ENCODE measurements at places on chromosomes 1 and 21.

DNA sequence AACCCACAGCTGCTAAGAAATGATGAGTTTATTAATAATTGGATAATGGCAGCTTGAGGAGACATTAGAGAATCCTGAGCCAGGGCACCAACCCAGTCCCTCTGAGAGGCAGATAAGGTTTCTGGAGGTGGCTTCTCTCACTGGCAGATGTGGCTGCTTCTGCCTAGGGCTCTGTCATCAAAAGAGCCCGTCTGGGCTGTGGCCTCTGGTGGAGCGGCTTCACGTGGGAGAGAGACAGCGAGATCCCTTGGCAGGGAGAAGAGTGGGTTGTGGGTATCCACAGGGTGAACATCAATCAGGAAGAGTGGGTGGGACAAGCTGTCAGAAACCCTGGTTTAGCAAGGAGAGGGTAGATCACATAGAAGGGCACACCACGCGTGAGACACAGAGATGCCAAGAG lies 30.0 kb downstream of the VWA5B1 start:
- DNase-seq: no peak

DNA sequence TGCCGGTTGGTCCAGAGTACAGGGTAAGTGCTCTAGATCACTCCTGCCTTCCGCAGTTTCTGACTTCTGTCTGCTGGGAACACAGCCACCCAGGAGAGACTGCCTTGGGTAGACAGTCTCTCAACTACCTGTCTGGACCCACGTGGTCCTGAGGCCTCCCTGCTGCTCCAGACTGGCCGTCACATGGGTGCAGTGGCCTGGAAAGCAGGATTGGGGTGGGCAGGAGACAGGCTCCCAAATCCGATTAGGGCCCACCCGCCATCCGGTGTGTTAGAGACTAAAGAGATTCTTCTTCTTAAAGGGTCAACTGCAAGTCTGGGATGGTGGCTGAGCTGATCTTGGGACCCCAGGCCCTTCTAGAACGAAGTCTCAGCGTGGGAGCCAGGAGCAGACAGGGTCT lies 105.5 kb downstream of the EBNA1BP2 start:
- DNase-seq: no peak

GRCh38 chr21:46061518-46061917 lies 36.4 kb upstream of the COL6A2 start:
- DNase-seq: no peak

DNA sequence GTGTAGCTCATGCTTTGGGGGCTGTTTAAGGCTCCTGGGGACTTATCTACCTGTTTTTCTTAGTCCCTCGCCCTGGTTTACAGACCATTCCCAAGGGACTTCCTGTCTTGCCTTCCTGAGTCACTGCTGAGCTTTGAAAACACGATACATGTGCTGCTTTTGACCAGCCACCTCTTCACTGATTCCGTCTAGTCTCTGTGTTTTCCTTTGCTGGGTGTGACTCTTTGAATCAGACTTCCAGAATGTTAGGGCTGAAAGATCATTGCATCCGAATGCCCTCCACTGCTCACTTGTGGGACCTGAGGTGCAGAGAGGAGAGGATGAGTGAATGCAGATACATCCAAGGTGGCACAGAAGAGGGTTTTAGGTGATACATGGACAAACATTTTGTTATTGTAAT lies 35.4 kb upstream of the CITED4 start:
- DNase-seq: no peak

- DNase-seq: no peak
Measured at GRCh38 chr1:174700775-174701174, 253.0 kb downstream of the GPR52 start.

- no peak for DNase-seq
Measured at GRCh38 chr1:16367968-16368890, 1.2 kb downstream of the SZRD1 start.

DNA sequence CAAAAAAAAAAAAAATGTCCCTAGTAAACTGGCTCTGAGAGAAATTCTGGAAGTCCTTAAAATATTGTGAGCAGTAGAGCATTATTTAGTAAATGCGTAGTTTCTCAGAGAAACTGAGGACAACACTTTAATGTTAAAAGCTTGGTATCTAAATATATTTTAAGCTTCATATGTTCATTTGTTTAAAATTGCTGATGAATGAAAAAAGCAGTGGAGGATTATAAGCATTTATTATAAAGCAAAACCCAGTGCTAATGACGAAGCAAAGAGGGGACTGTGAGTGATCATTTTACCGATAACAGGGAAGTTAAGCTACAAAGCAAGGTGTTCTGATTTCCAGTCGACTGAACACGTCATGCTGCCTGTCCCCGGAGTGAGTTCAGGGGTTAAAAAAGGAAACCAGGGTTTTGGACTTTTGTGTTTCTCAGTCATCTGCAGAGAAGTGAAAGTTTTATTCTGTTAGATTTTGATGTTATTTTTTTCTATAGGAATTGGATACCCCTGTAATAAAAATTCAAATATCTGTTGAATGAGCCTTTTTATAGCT lies 64.5 kb upstream of the SCCPDH start:
- DNase-seq: no peak

- no peak for DNase-seq
Measured at GRCh38 chr1:184188037-184188436, 136.5 kb downstream of the TSEN15 start.

DNA sequence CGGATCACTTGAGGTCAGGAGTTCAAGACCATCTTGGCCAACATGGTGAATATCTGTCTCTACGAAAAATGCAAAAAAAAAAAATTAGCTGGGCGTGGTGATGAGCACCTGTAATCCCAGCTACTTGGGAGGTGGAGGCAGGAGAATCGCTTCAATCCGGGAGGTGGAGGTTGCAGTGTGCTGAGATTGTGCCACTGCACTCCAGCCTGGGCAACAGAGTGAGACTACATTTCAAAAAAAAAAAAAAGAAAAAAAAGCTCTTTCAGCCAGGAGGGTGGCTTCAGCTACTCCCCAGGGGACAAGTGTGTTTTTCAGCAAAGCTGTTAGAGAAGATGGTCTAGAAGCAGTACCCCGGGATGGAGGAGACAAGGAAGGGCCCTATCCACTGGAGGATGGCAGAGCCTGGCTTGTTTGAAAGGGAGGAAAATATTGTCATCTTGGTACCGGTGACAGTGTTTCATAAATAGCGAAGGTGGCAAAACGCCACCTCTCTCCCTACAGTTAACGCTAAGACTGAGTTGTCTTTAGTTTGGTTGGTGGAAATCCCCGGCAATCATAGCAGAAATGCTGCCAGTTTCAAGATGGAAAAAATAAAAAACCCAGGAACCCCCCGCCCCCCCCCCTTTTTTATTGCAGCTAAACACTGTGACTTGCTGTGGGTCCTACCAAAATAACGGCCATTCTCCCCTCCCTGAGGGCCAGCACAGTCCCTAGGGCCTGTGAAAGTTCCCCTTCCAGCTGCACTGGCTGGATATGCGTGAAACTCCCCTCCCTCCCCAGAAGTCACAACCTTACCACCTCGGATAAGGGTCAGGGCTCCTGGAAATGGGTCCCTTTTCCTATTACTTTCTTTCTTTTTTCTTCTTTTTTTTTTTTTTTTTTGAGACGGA lies 3.5 kb downstream of the PIK3CD start:
- peak; percentile 56 for DNase-seq

GRCh38 chr1:26067432-26067911 lies at the start of gene TRIM63:
Gene TRIM63 (minus strand): TSS chr1:26067630. CDS start chr1:26067494, 136 bp downstream.
- DNase-seq: no peak

DNA sequence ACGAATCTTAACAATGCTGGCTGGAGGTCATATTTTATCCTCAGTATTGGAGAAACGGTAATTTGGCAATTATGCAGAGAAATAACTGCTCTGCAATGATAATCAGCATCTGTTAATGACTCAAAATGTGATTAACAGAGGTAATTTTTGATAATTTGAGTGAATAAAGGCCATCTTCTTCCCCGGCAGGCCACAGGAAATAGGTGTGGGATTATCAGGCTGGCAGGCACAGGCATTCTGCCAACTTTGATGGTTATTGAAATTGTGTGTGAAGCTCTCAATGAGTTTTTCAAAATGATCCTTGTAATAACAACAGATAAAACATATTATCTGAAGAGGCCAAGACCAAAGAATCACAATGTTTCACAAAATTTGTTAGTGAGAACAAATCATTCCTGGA lies 309.0 kb downstream of the PTGER3 start:
- no peak for DNase-seq

DNA sequence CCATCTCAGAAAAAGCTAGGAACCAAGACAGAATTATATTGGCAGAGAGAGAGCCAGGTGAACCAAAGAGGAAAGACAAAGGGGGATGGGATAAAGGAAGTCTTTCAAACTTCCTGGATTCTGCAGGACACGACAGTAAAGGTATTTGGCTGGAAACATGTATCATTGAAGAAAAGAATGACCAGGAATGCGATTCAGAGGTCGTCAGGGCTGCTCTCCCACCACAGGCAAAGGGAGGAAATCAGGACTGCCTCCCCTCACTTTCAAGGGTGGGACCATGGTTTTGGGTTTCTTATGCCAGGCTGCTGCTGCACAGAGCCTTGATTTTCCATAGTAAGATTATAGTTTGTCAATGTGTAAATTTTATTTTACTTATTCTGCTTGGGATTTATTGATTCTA lies 848.8 kb downstream of the BRINP3 start:
- no peak for DNase-seq

DNA sequence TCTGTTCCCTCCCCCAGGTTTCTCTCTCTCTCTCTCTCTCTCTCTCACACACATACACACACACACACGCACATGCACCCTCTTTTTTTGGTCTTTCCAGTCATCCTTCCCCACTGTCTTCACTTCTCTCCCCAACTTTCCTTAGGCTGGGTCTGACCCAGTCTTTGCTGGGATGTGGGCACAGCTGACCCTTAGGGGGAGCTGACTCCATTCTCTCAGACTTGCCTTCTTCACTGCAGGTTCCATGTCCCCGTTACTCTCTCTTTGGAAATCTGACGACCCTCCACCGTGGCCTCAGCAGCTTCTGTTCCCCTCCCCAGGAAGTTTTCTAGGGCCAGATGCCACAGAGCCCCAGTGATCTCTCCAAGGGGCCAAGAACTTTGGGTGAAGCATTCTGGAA lies 2.1 kb downstream of the DISP3 start:
- DNase-seq: no peak

DNA sequence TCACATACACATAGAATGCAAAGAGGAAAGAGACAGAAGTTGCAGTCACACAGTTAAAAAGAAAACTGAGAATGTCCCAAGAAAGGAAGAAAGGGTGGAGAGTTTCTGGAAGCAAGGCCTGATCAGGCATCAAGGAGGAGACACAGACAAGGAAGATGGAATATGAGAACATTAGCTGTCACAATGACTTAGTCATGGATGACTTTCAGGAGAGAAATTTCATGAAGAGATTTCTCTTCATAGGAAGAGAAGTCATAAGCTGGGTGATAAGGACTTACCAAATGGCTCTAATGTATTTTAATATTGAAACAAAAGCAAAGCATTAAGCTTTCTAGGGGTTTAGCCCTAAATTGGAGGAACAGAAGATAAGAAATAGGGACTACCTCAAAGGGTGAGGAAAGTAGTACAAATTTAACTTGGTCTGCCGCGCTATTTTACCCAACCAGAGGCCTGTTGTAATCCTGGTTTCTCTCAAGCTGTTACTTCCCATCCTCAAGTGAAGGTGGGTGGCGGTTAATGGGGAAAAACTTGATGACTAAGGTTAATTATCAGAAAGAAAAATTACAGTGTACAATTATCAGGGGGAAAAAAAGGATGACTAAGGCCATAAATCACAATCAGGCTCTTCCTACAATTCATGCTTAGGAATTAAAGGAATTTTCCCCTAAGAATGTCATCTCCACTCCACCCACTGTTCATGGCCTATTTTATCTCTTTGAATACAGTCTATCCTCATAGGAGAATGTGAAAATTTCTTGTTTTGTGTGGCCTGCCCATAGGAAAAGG lies 93.9 kb upstream of the ADGRL2 start:
- no peak for DNase-seq

DNA sequence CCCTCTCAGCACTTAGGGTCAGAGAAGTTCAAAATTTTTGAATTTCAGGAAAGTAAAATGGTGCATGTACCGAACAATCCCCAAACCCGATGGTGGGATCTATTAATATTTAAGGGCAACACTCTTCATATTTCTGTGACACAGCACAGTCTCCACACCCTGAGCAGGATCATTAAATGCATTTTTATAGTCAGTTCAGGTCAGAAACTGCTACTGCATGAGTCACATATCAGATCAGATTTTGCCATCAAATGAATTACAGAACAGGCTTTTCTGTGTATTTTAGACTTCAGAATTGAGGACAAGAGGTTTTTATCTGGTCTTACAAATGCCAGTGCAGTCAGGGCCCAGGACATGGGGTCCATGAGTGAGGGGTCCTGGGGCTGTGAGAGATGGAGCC lies 79.2 kb downstream of the RIPK4 start:
- no peak for DNase-seq

- DNase-seq: no peak
Measured at GRCh38 chr1:92363401-92363800, 64.5 kb downstream of the RPAP2 start.

DNA sequence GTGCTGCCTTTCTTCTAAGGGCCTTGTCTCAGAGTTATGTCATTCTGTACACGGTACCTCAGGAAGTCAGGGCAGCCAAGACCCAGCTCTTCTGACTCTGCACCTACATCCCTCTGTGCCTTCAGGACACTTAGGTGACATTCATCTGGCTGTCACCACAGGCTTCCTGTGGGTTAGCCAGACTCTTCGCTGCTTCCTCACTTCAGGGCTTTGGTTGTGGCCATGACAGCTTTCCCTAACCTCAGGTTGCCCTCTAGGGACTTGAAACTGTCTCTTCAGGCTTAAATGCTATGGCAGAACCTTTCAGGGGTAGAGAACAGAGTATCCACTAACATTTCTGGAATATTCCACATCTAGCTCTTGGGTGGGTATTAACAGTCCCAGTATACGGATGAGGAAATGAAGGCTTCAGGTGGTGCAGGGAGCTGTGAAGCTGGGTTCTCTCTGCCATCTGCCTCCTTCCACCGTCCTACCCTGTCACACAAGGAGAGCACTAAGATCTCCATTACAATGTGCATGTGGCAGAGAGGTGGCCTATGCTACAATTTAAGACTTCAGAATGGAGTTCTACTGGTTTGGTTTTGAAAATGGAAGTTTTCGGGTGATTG lies 9.9 kb downstream of the TSSK3 start:
- DNase-seq: peak; percentile 38

DNA sequence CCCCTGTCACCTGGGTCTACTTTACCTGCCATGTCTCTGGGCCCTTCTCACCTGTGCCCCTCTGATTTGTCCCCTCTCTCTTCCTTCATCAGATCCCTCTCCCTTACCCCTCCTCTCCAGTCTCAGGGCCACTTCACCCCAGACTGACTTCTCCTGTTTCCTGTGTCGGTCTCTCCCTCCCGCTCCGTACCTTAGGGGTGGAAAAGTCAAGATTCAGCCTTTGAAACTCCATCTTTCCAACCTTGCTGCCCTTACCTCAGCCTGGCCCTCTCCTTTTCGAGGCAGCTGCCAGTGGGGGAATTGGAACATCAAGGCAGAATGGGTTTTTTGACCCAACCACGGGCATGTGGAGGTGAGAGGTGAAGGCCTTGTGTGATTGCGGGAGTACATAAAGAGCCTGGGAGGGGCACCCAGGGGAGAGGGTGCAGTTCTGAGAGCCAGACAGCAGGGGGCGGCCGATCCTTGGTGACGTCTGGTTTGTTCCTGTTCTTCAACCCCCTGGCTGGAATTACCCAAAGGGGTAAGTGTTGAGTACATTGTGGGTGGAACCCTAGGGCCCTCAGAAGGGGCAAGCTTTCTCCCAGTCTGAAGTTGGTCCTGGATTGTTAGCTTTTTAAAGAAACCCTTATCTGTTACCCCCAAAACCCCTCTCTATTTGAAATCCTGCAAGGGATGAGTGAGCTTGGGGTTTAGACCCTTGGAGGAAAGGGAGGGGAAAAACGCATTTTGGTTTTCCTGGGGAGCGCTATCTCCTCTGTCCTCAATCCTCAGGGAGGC lies 12.3 kb upstream of the DMBX1 start:
- DNase-seq: peak; percentile 77
